Activated CD8-positive, alpha-beta T cell treated with anti-CD3 and anti-CD28 coated beads for 36 hours (primary cell): ENCODE measurements at places on chromosomes 16 and 17. TPM values are rescaled to one million over a fixed set of nuclear protein-coding genes. Genes with fewer than 3 reads are reported as not detected.

CPNE7 gene
- total RNA-seq, result 9.5 TPM

- DNase-seq, result no peak
These were observed 166.5 kb upstream of the PLCG2 start for GRCh38 chr16:81612351-81613163.

TLCD3B gene
- 3.6 TPM for total RNA-seq

CRYBA1 gene
- not detected for total RNA-seq

- DNase-seq, result peak; percentile 93
These were observed 1.4 kb downstream of the EIF5A start for GRCh38 chr17:7308625-7309433.

- DNase-seq, result peak; percentile 89
These were observed 39.5 kb downstream of the DYNLRB2 start for GRCh38 chr16:80580109-80580832.

DNA sequence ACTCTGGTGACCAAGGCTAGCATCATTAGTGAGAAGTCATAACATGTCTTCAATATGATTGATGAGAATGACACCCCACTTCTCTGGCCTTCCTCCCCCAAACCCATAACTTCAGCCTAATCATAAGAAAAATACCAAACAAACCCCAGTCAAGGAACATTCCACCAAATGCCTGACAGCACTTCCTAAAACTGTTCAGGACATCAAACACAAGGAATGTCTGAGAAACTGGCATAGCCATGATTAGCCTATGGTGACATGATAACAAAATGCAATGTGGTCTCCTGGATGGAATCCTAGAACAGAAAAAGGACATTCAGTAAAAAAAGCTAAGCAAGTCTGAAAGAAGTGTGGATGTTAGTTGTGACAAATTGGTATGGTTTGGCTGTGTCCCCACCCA, 24.7 kb upstream of the TBX4 start:
- no peak for DNase-seq

FA2H gene
- total RNA-seq, result not detected

MYH8 gene
- total RNA-seq, result not detected

DNA sequence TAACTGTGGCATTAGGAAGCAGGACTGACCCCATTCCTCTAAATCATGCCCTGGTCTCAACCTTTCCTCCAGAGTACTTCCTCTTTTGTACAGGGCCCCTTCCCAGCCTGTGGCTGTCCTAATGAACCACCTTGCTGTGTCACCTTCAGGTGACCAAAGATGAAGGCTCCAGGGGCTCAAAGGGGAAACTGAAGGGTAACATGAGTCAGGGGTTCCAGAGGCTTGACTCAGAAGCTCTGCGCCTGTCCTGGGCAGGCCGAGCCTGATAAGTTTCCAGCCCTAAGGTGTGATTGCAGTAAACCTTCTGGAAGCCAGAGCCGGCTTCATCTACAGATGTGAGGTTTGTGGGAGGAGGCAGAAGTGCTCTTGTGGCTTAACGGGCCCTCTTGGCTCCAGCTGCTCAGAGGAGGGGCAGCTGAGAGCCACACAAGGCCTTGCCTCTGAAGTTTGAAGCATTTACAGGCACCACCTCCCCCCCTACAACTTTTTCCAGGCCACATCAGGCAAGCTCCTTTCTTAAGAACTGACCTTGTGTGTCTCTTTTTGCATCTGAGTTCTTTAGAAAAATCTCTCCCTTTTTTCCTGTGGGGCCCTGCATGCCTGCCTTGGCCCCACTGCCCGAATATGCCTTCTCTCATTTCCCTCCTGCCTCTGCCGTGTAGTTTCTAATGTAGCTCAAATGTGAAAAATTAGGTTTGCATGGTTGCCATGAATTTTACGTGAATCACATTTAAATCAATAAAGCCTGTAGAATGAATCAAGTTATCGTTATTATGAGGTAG, 149.9 kb downstream of the CLEC16A start:
- peak; percentile 88 for DNase-seq

- DNase-seq, result peak; percentile 51
These were observed 761 bp downstream of the PDF start for GRCh38 chr16:69329369-69330285.

SCNN1G gene
- total RNA-seq, result not detected

MEFV gene
- not detected for total RNA-seq

DNA sequence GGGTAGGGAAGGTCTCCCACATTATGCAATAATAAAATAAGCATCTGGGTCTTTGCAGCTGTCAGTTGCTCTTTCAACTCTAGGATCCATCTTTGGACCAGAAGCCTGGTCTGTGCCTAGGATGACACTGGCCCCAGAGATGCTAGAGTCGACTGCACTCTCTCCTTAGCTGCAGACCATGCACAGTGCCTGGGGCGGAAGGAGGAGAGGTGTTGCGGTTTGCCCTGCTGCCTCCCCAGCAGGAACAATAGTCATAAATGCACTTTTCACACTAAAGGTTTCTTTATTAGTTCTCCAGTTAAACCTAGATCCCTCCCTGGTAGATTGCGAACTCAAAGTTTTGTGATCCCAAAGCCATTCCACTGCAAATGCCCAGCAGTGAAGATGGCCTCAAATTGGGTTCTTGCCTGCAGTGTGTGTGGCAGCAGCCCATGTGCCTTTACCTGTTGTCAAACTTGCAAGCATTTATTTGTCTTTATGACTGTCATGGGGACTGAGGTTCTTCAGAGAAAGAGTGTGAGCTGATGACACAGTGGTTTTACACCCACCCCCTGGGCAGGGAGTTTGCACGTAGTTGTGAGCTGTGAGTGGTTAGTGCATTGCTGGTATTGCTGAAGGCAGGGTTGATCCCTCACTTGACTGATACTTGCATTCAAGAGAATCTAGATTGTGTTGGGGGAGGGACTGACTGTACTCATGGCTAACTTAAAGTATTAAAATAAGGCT, 10.3 kb downstream of the ATXN1L start:
- DNase-seq, result peak; percentile 69

- no peak for DNase-seq
These were observed 62.8 kb upstream of the HS3ST2 start for GRCh38 chr16:22751104-22751667.

GRCh38 chr16:23679274-23679985, 741 bp downstream of the PLK1 start:
- DNase-seq, result peak; percentile 46

GRCh38 chr16:9660898-9661297, 521.3 kb downstream of the GRIN2A start:
- DNase-seq, result no peak

DNA sequence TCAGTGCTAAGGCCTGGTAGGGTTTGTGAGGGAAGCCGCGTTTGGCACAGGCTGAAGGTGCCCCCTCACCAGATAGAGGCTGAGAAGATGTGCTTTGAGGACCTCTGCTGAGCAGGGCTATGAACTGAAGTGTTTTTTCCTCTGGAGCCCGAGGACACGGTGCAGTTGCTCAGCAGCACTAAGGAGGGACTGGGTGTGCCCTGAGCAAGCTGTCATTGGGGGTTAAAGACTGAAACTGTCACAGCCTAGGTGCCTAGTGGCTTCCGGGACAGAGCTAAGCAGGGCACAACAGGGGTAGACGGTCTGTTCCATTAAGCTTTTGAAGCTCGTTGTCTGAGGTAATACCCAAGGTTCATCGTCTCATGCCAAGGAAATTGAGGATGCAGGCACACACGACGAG, 24.8 kb upstream of the ASGR2 start:
- no peak for DNase-seq

DNA sequence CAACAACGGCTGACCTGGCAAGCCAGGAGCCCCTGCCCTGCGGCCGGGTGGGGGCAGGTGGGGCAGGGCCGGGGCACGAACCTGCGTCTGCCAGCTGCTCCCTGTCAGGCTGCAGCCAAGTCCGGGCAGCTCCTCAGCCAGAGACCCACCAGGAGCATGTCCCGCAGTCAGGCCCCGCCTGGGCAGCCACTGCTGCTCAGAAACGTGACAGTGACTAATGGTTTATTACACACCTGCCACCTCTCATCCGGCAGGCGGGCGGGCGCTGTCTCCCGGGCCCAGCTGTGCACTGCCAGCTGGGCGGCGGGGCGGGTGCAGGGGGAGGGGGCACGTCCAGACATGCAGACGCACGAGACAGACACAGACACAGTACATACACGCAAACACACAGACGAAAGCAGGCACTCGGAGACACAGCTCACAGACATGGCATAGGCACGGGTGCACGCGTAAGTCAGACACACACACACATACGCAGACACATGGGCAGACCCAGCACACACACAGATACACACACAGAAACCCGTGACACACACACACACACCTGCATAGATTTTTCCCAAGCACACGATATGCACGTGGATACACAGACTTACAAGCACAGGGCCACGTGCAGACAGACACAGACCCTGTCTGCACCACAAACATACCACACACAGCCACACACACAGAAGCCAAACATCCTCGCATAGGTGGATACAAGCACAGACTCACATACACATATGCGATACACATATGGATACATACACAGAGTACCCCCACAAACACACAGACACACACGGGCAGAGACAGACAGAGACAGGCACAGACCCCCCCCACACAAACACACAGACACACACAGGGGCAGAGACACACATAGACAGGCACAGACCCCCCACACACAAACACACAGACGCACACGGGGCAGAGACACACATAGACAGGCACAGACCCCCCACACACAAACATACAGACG, 248.3 kb upstream of the CIBAR2 start:
- DNase-seq, result peak; percentile 37

- DNase-seq, result peak; percentile 46
These were observed 662 bp downstream of the WIPF2 start for GRCh38 chr17:40219594-40220338.

DNA sequence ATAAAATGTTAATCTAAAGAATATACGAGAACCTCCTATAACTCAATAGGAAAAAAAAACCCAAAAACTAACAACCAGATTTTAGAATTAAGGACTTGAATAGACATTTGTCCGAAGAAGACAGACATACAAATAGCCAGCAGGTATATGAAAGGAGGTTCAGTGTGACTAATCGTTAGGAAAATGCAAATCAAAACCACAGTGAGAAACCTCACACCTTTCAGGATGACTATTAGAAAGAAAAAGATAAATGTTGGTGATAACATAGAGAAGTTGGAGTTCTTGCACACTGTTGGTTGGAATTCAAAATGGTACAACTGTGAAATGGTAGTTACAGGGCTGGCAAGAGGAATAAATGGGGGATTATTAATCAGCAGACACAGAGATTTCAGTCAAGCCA, 339.0 kb downstream of the TMEM114 start:
- DNase-seq, result no peak

- DNase-seq, result no peak
These were observed 66.8 kb downstream of the NDE1 start for GRCh38 chr16:15716694-15717447.

ADAD2 gene
- 0.16 TPM for total RNA-seq

DNA sequence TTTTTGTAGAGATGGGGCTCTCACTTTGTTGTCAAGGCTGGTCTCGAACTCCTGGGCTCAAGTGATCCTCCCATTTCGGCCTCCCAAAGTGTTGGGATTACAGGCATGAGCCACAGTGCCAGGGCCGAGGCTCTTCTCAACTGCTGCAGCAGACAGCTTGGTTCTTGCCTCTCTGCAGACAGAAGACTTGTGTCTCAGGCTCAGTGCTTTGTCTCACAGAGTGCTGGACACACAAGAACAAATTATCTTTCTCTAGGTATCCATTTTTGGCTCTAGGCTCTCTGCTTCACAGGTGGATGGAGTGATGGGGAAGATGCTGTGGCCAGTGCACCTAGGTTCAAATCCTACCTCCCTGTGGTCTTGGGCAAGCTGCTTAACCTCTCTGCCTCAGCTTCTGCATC, 80.8 kb upstream of the RNU2-1 start:
- no peak for DNase-seq

DNA sequence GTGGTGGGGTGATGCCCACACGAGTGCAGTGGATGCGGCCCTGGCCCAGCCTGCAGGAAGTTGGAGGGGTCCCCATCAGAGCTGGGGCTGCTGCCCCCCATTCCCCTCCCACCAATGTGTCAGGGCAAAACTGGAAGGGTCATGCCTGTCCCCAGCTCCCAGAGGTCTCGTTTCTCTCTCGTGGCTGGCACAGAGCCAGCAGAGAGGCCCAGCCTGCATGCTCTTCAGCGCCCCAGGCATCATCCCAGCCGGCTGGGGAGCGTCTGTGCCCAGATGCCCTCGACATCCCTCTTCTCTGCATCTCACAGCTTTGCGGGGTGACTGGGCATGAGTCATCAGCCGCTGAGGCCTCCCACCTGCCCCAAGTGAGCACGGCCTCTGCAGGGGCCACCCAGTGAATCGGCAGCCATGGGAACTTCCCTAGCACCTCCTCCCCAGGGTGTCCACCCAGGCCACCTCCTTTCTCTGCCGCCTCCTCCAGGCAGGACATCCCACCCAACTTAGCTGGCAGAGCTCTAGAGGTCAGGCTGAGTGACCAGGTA, 9.8 kb upstream of the CSNK1D start:
- DNase-seq, result peak; percentile 82

DNA sequence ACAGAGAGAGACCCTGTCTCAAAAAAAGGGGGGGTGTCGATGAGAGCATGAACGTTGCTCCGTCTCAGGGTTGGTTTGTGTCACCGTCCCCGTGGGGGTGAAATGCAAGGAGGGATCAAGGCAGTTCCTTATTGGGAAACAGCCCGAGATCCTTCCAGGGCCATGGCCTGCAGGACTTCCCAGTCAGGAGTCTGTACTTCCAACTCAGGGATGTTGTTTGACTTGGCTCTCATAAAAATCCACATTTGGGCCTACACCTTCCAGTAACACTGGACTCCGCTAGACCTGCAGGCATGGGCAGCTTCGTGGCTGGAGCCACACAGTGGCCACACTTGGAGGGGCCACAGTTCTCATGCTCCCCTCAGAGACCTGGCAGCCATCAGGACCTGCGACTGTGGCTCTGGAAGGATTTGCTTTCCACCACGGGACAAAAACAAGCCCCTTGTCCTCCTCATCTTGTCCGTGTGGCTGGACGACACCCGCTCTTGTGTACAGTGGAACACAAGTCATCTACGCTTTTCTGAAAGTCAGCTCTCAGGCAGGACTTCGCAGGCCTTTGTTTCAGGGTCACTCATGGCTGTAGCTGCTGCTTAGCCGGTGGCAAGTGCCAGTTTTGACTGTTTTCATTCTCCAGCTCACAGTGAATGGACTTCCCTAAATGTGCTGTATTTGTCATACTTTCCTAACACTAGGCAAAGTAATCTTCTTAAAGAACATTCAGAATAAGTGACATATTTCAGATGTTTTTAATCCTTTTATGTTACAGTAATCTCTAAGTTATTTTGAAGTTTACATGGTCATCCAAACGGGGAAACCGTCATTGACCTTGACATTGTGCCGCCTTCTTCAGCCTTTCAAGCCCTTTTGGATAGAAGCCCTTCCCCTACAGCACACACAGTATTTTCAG, 24.2 kb upstream of the IL17C start:
- DNase-seq, result no peak

- no peak for DNase-seq
These were observed 42.2 kb downstream of the NDEL1 start for GRCh38 chr17:8477715-8478441.

- no peak for DNase-seq
These were observed 40.5 kb downstream of the LCMT1 start for GRCh38 chr16:25151996-25152395.

DNA sequence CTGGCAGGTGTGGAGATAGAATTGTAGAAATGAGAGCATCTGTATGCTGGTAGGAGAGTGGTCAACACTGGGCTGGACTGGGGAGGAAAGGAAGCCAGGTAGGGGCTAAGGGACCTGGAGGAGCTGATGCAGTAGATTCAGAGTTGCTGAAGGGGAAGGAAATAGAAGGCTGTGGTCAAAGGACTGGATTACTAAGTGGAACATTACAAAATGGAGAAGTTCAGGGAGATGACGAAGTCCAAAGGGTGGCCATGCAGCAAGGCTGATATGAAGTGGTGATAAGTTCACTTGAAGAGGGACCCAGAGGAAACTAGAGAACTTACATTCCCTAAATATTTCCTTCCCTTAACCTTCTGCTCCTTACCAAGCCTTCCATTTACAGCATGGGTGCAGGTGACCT, 8.6 kb upstream of the CCL2 start:
- no peak for DNase-seq

GH1 gene
- not detected for total RNA-seq
